ENCODE measurements at places on chromosomes 4 and X.

DNA sequence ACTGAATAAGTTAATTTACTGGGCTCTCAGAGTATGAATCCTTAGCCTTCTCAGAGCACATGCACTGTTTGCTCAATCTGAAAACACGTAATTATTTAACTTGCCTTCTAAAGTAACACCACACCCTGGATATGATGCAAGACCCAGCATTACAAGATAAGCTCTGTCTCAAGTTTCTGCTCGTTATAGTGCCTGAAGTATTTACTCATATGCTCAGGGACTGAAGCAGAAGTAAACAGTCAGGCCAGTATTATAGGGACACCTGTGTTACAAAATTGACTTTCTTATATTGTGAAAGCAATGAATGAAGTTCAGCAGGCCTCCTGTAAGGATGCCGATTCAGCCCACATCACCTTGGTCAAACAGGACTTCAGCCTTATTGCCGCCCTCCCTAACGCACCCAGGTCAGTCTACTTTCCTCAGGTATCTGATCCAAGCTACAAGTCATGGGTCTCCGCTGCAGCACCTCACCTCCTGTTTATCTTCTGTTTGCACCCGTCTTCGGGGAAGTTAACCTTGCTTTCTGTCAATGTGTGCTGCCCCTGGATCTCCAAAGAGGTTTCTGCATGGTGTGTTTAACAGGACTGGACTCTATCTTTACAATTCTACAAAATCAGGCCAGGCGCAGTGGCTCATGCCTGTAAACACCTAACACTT lies 42.8 kb upstream of the KLF3 start:
- peak; percentile 28 for DNase-seq

DNA sequence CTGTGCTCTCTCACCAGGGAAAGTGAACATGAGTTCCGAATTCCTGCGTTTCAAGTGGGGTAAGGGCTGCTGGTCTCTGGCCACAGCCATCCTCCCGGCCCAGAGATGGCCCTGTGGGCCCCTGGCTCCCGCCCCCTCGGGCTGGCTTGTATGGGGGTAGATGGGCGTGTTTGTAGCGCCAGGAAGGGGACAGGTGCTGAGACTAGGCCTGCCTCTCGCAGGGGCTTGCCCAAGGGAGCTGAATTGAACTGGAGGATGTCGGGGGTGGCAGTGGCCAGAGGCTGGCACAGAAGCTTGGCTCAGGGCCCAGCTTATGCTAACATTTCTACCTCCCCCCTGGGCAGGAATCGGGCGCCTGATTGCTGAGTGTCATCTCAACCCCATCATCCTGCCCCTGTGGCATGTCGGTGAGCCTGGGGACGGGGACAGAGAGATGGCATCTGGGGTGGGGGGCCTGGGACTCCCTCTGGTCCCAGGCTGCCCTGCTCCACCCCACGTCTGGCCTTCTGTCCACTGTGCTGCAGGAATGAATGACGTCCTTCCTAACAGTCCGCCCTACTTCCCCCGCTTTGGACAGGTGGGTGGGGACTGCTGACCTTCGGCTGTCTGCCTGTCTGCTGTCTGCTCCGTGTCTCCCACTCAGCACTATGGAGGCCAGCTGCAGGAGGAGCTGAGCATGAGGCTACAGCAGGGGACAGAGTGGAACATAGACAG lies 8.5 kb downstream of the TAFAZZIN start:
- DNase-seq, result no peak

DNA sequence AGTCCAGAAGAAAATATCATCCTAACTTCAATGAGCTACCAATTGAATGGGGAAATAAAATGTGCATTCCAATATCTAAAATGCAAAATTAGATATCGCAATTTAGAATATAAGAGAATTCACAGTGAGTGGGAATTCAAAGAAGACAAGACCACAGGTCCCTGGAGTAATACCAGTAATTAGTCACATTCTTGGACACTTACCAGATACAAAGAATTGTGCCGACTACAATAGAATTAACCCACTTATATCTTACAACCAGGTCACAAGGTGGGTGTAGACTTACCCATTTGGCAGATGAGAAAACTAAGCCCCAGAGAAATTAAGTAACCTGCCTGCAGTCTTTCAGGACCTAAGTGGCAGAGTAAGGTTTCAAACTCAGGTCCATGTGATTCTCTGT lies 84.3 kb upstream of the C1QTNF7 start:
- DNase-seq, result no peak

GRCh38 chr4:8067945-8068896 lies 90.4 kb downstream of the ABLIM2 start:
- DNase-seq, result no peak

DNA sequence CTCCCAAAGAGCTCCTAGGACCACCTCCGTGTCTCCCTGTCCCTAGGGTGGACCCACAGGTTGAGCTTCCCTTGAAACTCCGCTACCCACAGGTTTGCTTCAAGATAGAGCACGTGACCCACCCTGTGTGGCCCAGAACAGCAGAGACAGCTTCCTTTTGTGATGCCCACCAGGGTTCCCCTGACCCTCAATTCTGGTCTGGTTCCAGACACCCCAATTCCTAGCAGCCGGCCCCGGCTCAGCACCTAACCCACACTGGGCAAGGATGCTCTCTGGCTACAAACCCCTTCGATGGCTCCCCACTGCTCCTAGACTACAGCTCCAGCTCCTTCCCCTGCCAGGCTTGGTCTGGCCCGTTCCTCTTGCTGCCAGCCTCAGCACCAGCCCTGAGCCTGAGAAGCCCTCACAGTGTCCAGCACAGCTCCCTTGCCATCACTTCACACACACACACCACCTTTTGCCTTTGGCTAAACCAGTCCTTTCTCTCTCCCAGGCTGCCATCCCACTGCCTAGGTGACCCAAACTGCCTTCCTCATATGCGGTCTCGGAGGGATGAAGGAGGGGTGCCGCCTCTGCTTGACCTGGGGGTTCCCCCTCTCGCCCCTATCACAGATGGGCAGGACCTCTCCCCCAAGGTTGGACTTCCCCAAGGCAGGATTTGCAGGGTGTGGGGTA lies 6.2 kb downstream of the PNCK start:
- DNase-seq, result no peak

GRCh38 chr4:3701271-3701734 lies 64.9 kb upstream of the ADRA2C start:
- DNase-seq, result no peak

DNA sequence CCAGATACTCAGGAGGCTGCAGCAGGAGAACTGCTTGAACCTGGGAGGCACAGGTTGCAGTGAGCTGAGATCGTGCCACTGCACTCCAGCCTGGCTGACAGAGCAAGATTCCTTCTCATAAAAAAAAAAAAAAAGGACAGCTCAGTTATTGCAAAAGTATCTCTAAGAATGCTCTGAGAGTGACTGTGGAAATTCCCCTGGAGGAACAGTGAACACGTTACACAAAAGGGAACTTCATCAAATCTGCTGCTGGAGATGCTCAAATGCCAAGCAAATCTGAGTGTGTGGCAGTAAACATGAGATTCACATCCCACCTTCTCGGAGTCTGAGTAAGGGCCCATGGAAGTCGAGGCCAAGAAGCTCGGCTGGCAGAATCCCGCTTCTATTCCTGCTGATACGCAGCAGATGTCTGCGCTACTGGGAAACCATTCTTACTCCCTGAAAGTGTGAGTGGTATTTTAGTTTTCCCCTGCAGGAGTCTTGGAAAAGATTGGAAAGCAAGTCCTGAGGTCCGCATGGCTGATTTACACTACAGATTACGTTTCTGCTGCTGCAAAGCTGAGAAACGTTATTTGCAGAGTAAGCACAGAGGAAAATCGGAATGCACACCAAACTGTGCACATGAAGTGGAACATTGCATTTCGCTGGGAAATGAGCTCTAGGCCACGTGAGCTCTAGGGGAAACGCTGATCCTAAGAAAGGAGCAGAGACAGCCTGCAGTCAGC lies 162.9 kb downstream of the NSUN7 start:
- no peak for DNase-seq

All from Caki2 (cell line).